ENCODE measurements at places on chromosomes 7 and 10.

- no peak for DNase-seq
Measured at GRCh38 chr7:125984795-125985194, 1055.2 kb upstream of the POT1 start.

GRCh38 chr10:17787087-17787961, 21.8 kb upstream of the MRC1 start:
- DNase-seq, result no peak

DNA sequence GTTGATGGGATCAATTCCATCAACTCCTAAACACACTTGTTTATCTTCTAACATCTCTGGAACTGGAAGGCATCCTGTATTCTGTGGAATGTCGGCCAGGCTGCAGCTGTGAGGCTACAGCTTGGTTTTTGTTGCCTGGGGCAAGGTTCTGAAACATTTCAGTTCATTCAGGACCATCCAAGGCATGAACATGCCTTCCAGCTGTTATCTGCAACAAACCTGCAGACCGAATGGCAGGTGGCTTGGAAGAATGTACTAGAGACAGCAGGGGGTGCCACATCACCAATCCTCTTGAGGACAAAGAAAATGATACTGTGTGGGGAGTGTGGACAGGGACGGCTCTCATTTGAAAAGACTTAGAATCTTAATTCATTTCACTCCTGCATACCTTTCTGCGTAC, 12.4 kb downstream of the PAPOLB start:
- DNase-seq, result no peak

DNA sequence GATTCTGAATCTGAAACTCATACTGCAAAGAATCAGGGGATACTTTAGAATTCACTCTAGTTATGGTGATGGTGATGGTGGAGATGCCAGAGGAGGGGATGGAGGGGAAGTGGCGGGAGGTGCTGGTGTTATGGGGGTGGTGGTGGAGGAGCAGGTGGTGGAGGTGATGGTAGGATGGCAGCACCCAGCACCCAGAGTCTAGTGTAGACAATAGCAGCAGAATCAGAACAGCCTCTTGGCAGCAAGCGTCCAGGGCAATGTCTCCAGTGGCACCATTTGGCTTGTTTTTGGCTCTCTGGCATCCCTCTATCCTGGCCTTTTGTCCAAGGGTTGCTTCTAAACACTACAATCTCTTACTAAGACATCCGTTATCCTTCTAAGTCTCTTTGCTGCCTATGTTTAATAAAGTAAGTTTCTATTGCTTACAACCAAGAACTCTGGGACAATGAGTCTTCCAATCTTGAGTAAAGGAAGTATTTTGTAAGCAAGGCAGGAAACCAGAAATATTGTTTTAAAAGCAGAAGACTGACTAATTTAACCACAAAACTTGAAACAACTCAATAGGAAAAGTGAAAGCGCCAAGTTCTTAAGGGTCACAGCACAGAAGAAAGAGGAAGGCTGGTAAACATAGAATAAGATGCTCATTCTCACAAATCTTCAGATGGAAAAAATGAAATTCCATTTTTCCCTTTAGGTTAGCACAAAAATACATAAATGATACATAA, 42.4 kb upstream of the GDF10 start:
- no peak for DNase-seq

DNA sequence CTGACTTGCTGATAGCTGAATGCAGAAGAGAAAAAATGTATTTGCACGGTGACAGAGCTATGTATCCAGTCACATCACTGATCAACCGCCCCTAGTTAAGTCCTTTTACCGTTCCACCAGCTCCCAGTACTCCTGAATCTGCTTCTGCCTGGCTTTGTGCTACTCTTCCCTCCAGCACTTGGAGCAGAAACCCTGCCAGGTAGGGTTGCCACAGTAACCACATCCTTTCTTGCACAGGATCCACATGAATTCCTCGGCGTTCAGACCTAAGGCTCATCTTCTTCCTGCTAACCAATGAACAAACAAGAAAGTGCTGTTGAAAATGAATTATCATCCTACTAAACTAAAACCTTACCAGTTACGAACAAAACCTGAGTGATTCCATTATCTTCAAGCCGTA, 52.0 kb upstream of the KCTD7 start:
- DNase-seq, result no peak

- no peak for DNase-seq
Measured at GRCh38 chr10:36181426-36182178, 539.5 kb upstream of the FZD8 start.

DNA sequence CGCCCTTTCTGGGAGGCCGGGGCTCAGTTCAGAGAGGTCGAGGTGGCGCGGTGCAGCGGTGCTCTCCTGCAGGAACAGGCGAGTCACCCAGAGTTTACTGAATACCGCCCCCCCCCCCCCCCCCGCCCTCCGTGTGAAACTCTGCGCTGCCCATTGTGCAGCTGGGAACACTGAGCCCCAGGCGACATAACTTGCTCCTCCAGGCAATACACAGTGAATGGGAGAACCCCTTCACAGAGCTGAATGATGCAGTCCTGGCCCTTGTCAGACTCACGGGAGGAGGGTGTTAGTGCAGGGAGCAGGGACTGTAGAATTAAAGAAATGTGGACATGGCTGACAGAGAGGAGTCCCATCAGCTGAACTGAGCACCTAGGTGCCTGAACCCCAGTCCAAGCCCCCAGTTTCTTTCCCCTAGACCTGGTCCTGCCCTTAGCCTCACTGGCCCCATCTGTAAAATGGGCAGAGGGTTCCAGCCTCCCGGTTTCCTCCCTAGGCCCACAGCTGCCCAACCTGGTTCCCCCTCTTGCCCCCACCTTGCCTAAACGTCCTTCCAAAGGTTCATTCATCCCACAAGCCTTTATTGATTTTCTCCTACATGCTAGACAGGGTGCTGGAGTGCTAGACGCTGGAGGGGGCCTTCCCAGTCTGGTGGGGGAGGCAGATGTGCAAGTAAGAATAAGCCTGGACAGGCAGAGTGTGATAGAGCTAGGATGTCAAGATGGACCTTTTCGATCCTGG, 869 bp upstream of the LOXL4 start:
- no peak for DNase-seq

DNA sequence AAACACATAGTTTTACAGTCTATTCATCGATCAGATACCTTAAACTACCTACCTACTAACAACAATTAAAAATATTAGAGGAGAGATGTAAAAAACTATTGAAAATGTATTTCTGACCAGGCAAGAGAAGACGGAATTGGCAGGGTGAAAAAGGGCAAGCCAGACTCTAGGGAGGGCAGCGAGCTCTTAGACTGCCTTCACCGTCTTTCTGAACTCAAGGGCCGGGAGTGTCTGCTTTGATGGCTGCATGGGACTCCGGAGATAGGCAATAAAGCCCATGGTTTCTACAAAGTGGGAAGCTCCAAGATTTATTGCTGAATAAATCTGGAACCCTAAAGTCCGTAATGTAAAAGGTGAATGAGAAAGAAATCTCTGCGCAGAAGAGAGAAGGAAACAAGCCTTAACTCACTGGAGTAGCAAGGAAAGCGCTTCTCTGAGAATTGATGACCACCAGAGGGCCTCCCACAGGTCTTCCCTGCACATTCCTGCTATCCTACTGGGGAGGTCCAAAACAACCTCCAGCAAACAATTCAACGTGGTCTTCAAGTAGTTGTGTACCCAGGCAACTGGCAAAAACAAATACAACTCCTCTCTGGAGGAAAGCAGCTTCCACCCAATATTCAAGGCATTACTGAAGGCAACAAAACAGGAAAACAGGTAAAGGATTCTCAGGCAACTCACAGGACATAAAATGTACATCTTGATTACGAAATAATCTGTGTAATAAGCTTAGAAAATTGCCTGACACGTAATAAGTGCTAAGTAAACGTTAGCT, 181.3 kb downstream of the SDK1 start:
- peak; percentile 30 for DNase-seq

DNA sequence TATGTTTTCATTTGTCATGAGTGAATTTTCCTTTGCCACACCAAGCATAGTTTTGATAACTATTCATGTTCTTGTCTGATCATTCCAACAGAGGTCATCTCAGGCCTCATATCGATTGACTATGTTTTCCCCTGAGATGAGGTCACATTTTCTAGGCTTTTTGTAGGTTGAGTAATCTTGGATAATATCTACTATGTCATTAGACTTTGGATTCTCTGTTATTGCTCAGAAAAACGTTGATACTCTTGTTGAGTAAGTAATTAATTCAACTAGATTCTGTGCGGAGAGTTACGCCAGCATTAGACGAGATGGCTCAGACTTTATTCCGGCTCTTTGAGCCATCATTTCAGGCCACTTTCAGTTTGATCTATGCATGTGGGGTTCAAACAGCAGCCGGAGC, 57.7 kb downstream of the KLF6 start:
- DNase-seq, result no peak

GRCh38 chr7:41855798-41856197, 152.9 kb upstream of the INHBA start:
- no peak for DNase-seq

DNA sequence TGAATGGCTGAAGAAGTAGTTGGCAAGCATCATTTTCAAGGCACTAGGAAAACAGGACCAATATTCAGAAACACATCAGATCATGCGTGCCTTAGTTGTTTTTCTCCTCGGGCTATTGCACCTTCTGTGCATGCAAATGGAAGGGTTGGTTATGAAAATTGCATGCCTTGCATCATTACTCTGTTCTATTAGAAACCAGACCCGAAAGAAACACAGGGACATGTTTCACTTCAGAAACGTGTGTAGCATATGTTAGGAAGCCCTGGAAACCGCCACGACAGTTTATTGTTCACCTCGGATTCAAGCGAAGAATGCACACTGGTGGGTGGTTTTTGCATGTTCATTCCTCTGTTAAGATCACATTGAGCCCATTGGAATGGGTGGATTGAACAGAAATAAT, 214.7 kb downstream of the FRMD4A start:
- DNase-seq, result no peak

GRCh38 chr10:97321804-97322190, 2.7 kb downstream of the FRAT1 start:
- DNase-seq, result no peak

GRCh38 chr10:6050801-6051445, 11.2 kb downstream of the IL2RA start:
- no peak for DNase-seq

DNA sequence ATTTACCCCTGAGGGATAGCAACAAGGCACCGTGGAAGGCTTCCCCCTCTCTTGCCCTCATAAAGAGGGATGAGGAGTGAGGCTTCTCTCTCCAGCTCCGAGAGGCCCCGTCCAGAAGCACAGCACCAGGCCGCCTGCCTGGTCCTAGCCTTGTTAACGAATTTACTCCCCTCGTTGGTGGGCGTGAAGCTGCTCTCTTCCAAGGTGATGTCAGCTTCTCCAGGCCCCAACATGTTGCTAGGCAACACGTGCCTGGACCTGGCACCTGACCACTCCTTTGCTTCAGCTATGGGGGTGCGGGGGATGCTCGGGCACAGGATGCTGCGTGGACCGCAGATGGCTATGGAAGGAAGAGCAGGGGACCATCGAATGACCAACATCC, 135.2 kb upstream of the MGMT start:
- no peak for DNase-seq

DNA sequence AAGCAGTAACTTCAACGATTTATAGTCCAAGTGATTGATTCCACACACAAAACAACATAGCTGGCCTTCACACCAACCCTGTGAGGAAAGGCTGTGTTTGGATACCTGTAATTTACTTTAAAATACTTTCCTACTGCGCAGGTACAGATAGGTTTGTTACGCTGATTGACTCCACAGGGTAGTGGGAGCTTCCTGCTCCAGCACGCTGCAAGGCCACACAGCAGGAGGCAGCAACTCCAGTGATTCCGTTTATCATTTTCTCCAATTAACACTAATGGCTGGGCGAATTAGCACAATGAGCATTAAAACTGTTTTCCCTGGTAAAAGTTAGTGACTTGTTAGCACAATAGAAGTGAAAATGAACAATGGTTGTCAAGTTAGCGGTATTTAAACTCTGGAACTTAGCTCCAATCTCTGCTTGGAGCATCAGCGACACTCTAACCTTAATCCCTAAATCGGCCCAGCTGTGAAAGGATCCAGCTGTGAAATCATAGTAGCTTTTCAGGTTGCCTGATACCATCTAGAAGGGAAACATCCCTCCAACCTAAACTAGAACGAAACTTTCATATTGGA, 959 bp downstream of the DCLRE1C start:
- no peak for DNase-seq

GRCh38 chr10:119211625-119212441, 4.5 kb downstream of the GRK5 start:
- DNase-seq, result no peak

- no peak for DNase-seq
Measured at GRCh38 chr10:22022257-22023032, 18.9 kb upstream of the DNAJC1 start.

- no peak for DNase-seq
Measured at GRCh38 chr10:35130663-35131062, 4.0 kb downstream of the CREM start.

DNA sequence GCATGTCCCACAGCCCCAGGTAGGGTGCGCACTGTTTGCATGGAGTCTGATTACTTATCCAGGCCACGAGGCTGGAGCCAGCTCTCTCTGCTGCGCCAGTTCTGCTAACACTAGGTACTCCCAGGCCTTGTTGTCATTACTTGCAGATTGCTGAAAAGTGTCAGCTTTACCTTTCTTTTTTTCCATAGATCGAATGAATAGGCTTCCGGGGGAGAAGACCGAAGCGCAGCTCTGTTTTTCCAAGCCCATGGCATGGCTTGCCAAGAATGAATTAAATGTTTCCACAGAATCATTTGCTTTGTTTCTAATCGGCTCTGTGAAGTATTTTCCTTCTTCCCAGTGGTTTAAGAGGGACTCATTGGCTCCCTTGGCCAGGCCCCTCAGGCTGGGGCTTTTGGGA, 285.8 kb downstream of the BMPER start:
- no peak for DNase-seq

- no peak for DNase-seq
Measured at GRCh38 chr7:133961724-133962123, 165.4 kb upstream of the LRGUK start.

DNA sequence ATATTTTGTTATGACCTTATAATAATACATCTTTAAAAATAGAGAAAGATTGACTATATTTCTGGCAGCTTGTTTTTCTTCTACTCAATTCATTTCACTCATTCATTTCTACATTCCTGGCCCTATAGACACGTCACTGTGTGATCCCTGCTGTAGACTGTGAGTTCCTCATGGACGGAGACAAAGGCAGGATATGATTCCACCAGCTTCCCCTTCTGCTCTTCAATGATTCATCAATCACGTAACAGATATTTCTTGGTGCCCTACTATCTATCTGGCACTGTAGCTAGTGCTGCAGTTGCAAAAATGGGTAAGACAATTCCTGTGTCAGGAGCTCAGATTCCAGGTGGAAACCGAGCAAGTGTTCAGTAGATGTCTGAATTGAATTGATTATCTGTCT, 415.0 kb downstream of the SFMBT2 start:
- DNase-seq, result no peak

DNA sequence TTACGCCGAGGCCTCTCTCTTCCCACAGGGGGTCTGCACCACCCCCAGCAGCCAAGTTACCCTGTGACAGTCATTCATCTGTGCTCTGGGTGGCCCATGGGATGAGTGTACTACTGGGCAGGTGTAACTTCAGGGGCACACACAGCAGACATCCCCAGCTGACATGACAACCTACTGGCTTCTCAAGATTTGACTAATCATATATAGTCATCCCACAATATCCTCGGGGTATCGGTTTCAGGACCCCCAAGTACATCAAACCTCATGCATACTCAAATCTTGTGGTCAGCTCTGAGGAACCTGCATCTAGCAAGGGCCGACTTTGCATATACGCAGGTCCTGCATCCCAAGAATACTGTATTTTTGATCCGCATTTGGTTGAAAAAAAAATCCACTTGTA, 336.9 kb upstream of the C7orf33 start:
- no peak for DNase-seq
